ENCODE measurements at places on chromosomes 3 and 15.

- no peak for DNase-seq
These were observed 49.0 kb downstream of the MSL2 start for GRCh38 chr3:136146981-136147729.

GRCh38 chr15:99177679-99178078, 71.7 kb downstream of the TTC23 start:
- DNase-seq, result no peak

DNA sequence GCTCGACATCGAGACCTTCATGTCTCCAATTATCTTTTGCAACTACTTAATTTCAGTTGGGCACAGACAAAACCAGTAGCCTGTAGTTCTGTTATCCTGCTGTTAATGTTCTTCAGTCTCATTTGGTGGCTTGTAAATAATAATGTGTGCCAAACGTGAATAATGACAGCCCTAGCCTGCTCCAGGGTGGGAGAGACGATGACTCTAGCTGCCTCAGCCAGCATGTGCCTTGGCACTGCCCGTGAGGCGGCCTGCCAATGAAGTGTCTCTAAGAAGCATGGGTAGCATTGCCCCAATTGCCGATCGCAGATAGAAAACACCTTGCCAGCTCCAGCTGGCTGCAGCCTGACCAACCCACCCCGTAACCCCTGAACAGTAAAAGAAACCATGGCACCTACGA, 58.8 kb downstream of the ASB7 start:
- no peak for DNase-seq

- no peak for DNase-seq
These were observed at the start of gene SLC28A1 for GRCh38 chr15:84883916-84884781. TSS of gene SLC28A1 (plus strand) at chr15:84884662. CDS start at chr15:84887761, 3,099 bp downstream.

DNA sequence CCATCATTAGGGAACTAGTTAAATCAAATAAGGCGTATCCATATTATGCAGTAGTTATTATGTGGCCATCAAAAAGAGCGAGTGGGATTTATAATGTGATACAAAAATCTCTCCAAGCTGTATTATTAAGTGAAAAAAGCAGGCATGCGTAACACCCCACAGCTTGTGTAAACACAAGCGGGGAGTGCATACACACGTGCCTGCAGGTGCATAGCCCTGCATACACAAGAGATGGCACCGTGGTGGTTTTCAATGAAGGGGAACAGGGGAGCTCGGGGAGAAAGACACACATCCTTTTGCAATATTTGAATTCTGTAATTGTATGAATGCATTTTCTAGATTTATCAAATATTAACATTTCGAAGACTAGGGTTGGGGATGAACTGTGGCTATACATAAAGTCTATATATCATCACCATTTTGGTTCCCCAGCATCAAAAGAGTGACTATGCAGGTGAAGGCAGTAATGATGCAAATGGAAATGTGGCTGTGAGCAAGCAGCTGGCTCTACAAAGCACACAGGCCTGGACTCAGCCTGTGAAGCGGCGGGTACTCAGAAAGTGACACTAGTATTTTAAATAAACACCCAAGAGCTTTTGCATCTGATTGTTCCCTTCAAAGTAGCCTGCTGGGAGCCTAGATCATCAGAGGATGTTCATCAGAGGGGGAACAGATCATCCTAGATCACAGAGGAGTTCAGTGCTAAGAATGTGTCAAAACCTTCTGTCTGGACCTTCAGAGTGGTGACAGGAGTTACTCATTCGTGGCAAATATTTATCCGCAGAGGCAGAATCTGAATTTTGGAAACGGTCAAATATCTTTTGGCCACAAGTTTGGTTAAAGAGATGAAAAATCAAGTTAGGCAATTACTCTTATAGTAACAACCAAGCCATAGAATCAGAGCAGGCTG, 9.4 kb upstream of the KIF7 start:
- DNase-seq, result no peak

DNA sequence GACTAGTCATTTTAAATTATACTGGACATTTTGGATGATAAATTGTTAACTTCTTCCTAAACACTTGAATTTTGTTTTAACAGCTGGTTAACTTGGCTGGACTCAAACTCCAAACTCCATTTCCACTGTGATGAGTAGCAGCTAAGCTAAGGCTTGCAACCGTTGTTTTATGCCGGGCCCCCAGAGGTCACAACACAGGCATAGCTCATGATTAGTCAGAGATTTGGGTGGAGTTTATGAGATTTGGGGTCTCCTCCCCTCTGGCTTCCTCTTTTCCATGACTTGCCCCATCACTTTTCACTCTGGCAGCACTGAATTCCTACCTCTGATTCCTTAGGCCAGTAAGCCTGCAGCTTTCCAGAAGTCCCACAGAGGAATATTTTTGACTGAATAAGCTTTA, 12.8 kb downstream of the THAP10 start:
- DNase-seq, result no peak

DNA sequence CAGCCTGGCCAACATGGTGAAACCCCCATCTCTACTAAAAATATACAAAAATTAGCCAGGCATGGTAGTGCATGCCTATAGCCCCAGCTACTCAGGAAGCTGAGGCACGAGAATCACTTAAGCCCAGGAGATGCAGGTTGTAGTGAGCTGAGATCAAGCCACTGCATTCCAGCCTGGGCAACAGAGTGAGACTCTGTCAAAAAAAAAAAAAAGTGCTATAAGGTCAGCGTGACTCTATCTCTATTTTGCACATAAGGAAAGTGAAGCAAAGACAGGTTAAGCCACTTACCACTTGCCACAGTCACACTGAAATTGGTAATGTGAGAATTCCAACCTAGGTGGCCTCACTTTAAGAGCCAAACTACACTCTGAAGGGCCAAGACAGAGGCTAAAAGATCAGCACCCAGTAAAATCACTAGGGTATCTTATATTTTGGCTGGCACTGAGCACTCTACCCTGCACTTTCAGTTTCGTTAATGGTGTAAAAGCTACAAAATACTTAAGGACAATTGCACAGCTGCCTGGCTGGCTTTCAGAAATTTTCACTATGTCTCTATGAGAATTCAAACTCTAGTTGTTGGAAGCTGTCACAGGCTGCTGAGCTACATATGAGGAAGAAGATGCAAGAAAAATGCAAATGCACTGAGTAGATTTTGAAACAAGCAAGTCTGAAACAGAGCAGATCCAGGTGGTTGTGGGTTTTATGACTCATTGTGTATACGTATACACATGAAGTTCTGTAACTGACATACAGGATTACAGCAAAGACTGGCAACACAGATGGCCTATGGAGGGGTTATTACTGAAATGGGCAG, 32.7 kb downstream of the TRANK1 start:
- peak; percentile 89 for DNase-seq

DNA sequence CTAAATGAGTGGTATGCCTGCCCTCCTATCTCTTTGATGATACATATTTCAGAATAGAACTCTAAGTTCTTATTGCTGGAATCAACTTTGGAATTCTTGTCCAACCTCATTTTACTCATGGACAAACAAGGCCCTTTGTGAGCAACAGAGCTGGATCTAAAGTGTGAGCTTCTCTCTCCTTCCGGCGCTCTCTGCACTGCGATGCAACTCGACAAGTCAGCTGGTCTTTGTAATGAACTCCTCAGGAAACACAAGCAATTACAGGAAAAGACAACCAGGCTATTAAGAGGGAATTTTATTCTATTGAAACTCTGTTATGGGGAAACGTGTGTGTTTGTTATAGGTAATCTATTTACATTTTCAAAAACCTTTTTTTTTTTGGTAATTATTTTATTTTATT, 20.3 kb upstream of the NRROS start:
- DNase-seq, result no peak

DNA sequence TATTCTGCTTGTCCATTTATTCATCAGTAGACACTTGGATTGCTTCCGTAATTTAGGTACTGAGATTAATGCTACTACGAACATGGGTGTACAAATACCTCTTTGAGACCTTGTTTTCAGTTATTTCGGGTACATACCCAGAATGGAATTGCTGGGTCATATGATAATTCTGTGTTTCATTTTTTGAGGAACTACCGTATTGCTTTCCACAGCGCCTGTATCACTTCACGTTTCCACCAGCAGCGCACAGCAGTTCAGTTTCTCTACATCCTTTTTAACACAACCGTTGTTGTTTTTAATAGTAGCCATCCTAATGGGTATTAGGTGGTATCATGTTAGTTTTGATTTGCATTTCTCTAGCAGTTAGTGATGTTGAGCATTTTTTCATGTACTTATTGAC, 9.5 kb downstream of the PAK2 start:
- no peak for DNase-seq

DNA sequence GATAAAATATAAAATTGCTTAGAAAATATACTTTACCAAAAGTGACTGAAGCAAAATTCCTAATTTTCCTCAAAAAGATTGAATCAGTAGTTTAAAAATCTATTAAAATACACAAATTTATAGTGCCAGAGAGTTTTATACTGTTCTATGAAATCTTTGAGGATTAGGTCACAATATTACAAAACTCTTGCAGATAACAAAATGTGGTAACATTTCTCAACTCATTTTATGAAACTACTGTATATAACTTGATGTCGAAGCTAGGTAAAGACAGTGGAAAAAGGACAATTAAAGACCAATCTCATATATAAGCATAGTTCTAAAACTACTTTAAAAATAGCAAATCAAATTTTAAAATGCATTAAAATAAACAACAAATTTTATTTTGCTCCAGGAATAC, 15.9 kb downstream of the VEPH1 start:
- DNase-seq, result no peak
